ENCODE measurements at places on chromosomes 4 and X. TPM values are rescaled to one million over a fixed set of nuclear protein-coding genes. Genes with fewer than 3 reads are reported as not detected.

DNA sequence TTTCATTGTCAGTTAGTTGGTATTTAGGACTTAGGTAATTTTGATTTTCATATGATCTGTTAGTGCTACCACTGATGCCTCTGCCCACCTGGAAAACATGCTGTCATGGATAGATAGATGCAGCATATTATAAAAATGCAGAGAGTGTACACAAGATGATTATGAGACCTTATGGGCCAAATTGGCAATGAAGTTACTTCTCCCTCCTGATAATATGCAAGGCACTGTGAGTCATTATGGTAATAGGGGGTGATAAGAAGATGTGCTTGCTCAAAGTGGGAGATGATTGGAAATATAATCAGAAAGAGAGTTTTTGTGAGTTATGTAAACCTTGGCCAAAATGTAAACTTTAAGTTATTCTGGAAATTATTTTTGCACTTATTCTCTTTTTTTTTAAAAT lies 56.6 kb upstream of the RHOH start:
- DNase-seq = no peak

The MND1 gene
- polyA plus RNA-seq = 16.5 TPM

- DNase-seq = no peak
Observed at GRCh38 chr4:139312552-139313332, 10.5 kb upstream of the NDUFC1 start.

- DNase-seq = no peak
Observed at GRCh38 chr4:88693792-88694191, 3.8 kb downstream of the NAP1L5 start.

- no peak for DNase-seq
Observed at GRCh38 chr4:84031401-84031800, 467.7 kb downstream of the NKX6-1 start.

DNA sequence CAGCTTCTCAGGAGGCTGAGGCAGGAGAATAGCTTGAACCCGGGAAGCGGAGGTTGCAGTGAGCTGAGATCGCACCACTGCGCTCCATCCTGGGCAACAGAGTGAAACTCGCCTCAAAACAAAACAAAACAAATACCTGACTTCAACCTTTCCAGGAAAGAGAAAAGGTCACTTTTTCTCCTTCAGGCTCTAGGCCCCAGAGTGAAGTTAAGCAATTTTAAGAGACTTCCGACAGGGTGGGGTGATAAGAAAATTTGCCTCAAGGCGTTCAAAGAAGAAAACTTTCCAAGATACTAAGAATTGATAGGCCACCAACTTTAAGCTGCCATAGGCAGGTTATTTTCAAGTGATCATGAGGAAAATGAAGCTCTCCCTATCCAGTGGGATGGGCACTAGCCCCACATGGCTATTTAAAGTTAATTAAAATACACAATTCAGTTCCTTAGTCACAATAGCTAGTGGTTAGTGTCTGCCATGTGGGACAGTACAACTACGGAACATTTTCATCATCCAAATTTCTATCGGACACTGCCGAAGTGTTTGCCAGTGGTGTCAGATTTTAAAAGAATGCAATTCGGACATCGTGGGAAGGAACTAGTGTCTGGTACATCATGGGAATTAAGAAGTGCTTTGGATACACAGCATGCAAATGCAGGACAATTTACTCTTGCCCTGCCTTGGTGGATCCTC lies 33.0 kb downstream of the SMS start:
- DNase-seq = no peak

DNA sequence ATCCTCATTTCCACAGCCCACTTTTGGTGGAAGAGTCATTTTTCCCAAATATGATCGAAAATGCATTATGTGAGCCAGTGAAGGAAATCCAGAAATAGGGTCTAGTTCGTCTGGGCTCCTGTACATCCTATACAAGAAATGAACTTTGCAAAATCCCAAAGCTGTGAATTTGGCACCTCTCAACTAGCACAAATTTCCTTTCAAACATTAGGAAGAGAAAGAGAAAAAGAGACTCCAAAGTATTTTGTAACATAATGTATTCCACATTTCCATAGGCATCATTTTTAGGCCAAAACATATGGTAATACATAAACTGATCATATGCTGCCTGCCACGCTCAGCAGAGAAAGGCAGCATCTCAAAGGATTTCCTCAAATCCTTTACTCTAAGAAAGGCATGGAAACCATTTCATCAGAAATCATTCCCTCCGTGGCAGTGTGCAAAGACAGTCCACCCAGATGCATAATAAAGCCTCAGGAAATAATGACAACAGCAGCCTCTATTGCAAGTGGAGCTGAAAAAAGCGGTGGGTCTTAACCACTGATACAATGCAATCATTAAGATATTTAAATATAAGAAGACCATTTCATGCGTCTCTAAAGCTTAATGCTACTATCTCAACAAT lies 56.8 kb downstream of the ANOS1 start:
- no peak for DNase-seq

- no peak for DNase-seq
Observed at GRCh38 chrX:28347476-28347875, 239.8 kb upstream of the IL1RAPL1 start.

Measured in A549 (cell line).